ENCODE measurements at places on chromosomes 4 and X. TPM values are rescaled to one million over a fixed set of nuclear protein-coding genes. Genes with fewer than 3 reads are reported as not detected.

The CTAG1A gene
- total RNA-seq: not detected

The SLC25A43 gene
- 26.6 TPM for total RNA-seq

The MAOB gene
- not detected for total RNA-seq

The GPR173 gene
- total RNA-seq: not detected

The GABRB1 gene
- not detected for total RNA-seq

The TRAPPC2 gene
- 6.6 TPM for total RNA-seq

The SPANXA2 gene
- total RNA-seq: 0.23 TPM

The PLA2G12A gene
- total RNA-seq: 16.2 TPM

The PCDH10 gene
- total RNA-seq: 0.08 TPM

The HMGN5 gene
- 2.2 TPM for total RNA-seq

The UGT2B11 gene
- not detected for total RNA-seq

All from A549 treated with ZK216348 at 1 μM for 4 hours (cell line).